ENCODE measurements at places on chromosomes 5 and 9.

GRCh38 chr5:32522429-32523143, 62.8 kb upstream of the SUB1 start:
- DNase-seq = no peak

GRCh38 chr9:93244510-93245436, 60.8 kb downstream of the WNK2 start:
- DNase-seq = no peak

- DNase-seq = no peak
Measured at GRCh38 chr5:59765446-59765845, 128.1 kb downstream of the PDE4D start.

DNA sequence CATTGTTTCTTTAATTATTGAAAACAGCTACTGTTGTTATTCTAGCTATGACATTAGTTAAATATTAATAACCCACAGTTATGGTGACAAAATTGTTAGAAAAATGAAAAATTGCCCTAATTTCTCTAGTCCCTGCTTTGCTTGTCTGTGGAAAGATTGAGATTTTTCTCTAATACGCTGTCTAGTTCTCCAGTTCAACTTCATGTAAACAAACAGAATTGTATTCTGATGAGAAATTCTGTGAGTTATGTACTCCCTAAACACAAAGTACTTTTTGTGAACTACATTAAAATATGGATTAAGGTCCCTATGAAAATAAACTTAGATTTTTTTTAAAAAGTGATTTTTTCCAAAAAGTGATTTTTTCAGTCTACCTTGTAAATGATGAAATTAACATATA, 8.7 kb downstream of the SLF1 start:
- DNase-seq = no peak

DNA sequence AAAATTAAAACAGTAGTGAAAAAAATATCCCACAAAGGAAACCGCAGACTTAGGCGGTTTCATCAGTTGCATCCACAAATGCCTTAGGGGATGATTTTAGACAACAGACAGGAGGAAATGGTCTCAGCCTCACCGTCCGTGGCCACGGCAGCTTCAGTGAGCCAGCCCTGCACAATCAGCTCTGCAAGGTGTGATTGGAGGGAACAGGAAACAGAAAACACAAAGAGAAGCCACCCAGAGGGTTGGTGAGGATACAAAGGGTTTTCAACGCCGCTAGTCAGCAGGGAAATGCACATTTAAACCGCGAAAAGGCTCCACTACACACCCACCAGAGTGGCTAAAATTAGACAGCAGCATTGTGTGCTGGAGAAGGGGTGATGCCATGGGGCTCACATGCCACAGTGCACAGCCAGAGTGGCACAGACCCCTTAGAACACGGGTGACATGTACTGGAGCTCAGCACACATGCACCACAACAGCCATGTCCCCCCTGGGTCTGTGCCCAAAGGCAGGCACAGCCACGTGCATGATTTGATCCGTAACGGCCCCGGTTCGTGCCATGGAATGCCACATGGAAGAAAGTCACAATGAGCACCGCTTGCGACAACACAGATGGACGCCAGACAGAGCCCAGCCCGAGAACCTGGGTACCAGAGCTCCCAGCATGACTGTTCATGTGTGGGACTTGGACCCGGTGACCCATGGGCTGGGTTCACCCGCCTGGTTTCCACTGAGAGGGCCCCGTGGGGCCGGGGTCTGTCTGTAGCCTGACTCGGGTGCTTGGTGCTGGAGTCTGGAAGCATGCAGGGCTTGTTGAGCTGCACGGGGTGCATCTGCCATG, 18.3 kb upstream of the TERT start:
- no peak for DNase-seq

DNA sequence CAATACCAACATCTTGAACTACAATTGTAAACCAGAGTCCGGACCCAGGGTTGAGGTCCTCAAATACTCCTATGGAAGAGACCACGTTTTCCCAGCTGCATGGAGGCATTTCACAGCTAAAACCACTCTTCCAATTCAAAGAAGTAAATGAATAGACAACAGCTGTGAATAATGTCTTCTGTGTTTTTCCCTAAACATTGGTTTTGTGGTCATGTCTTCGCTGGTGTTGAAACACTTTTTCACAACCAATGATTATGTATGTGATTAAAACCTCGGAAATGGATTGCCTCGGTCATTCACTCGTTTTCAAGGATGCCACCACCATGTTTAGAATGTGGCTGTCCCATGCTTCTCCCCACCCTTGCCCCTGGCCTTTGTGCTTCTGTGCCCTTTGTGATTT, 9.4 kb upstream of the TENT4A start:
- DNase-seq = no peak

- DNase-seq = no peak
Measured at GRCh38 chr5:10540951-10541646, 22.8 kb upstream of the ANKRD33B start.

Data from neural progenitor cell (in vitro differentiated cells).